GM23248 (cell line): ENCODE measurements at places on chromosomes 7 and 10. TPM values are rescaled to one million over a fixed set of nuclear protein-coding genes. Genes with fewer than 3 reads are reported as not detected.

- H3K4me1 ChIP-seq, result no peaks in the 10 kb centered on the region
- H3K4me3 ChIP-seq, result no peak overlapping the region
- DNase-seq, result no peak
- H3K27me3 ChIP-seq, result no peaks in the 10 kb centered on the region
- no peak overlapping the region for H3K27ac ChIP-seq
- H3K36me3 ChIP-seq, result no peaks in the 10 kb centered on the region
These were observed 12.2 kb downstream of the SNX13 start for GRCh38 chr7:17928055-17928454.

DNA sequence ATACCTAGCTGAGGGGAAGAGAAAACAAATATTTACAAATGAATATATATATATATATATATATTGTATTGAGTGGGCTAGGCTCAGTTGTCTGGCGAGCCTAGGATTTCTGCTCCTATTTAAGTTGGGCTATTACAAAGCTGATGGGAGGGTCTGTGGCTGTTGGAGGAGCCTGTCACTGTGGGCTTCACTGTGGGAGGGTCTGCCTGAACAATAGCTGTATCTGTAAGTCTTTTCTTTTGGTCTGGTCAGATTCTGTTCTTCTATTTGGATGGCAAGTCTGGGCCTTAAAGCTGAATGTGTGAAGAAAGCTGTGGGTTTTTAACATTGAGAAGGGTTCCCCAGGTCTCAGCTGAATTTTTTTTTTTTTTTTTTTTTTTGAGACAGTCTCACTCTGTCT is 220.6 kb upstream of the LYZL1 start:
- no peak overlapping the region for H3K4me3 ChIP-seq
- no peak for DNase-seq
- no peaks in the 10 kb centered on the region for H3K4me1 ChIP-seq
- H3K36me3 ChIP-seq, result no peaks in the 10 kb centered on the region
- no peak overlapping the region for H3K27ac ChIP-seq

DNA sequence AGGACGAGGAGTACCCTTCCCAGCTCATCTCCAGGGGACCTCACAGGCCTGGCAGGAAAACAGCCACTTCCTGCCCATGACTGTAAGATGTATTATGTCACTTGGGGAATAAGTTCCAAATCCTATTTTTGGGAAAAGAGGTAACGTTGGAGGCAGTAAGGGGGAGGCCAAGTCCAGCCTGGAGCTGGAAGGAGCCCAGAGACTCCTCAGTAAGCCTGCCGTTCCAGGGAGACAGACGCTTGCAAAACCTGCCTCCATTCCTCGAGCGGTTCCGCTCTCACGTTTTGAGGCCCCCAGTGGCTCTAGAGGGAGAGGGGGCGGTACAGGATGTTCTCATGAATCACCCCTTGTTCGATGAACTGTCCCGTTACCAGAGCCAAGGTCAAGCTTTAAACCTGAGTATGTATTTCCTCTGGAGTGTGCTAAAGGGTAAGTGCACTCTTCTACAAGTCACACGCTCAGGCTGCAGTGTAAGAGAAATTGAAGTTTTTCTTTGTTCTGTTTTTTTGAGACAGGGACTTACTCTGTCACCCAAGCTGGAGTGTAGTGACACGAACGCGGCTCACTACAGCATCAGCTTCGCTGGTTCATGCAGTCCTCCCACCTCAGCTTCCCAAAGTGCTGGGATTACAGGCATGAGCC is 45.5 kb upstream of the CYTH3 start:
- 0 out of 2 replicates have a peak overlapping the region, but pooled peaks have one; percentile 7 for H3K4me3 ChIP-seq
- peaks cover 13% of the 10 kb centered on the region for H3K4me1 ChIP-seq
- DNase-seq, result peak; percentile 87
- H3K27ac ChIP-seq, result peak overlapping the region; percentile 56
- no peaks in the 10 kb centered on the region for H3K36me3 ChIP-seq

DNA sequence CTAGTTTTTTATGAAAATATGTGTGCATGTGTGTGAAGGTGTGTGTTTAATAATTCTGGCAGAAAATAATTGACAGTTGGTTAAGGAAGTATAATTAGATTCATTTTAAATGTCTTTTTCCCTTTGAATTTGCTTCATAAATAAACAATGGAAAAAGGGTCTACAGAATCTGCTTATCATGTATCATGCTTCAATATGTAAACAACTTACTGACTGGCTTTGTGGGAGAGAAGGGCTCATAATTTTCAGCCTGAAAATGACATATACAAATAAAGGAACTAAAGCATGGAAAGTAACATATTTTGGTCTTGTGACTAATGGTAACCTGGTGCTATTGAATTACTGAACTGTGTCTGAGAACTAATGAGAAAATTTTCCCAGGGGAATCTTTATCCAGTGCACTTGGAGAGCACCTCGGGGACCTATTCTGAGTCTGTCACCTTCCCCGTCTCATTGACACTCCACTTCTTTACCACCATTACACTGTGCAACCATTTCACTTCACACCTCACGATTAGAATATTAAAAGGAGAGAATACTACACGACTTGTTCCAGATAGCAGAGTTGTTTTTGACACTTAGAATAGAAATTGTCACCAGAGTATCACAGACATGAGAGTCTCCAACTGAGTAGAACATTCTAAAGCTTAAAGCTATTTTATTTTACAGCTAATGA is 298.6 kb downstream of the TFEC start:
- DNase-seq, result no peak
- no peaks in the 10 kb centered on the region for H3K27me3 ChIP-seq
- H3K4me3 ChIP-seq, result no peak overlapping the region
- no peaks in the 10 kb centered on the region for H3K36me3 ChIP-seq
- H3K27ac ChIP-seq, result no peak overlapping the region

DNA sequence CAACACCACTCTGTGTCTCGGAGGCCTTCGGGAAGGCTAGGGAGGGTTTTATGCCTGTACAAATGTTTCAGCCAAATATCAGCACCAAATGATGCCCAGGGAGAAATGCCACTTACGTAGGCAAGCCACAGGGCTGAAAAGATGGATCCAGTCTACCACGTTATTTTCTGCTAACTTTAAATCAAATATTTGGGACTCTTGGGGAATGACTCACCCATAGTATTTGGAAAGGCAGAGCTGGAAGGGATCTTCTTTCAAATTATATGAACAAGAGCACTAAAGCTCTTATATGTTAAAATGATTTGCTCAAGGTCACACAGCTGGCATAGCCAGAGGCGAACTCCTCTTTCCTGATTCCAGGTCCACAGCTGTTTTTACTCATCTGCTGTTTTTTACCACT is 591.4 kb downstream of the SORCS1 start:
- no peaks in the 10 kb centered on the region for H3K27me3 ChIP-seq
- DNase-seq, result peak; percentile 48
- H3K36me3 ChIP-seq, result no peaks in the 10 kb centered on the region
- no peak overlapping the region for H3K4me3 ChIP-seq
- peaks cover 16% of the 10 kb centered on the region for H3K4me1 ChIP-seq

- no peak overlapping the region for H3K27ac ChIP-seq
- no peak for DNase-seq
- H3K4me1 ChIP-seq, result peaks cover 11% of the 10 kb centered on the region
- no peaks in the 10 kb centered on the region for H3K27me3 ChIP-seq
- H3K36me3 ChIP-seq, result no peaks in the 10 kb centered on the region
These were observed 9.8 kb downstream of the MAPK8 start for GRCh38 chr10:48316236-48316635.

GRCh38 chr7:15199482-15199881 is 296.9 kb upstream of the DGKB start:
- no peak overlapping the region for H3K4me3 ChIP-seq
- H3K4me1 ChIP-seq, result peaks cover 25% of the 10 kb centered on the region
- H3K27ac ChIP-seq, result no peak overlapping the region
- no peaks in the 10 kb centered on the region for H3K36me3 ChIP-seq

GRCh38 chr7:136324073-136324704 is 347.0 kb upstream of the MTPN start:
- no peak overlapping the region for H3K4me3 ChIP-seq
- H3K36me3 ChIP-seq, result no peaks in the 10 kb centered on the region
- no peaks in the 10 kb centered on the region for H3K4me1 ChIP-seq
- DNase-seq, result no peak

Gene DHTKD1
- 8.2 and 9.2 TPM in 2 replicates for total RNA-seq

Gene OPN1SW
- total RNA-seq, result not detected in 2 replicates
